Tibial nerve (tissue), 4 donors: ENCODE measurements at places on chromosomes 7 and 10. TPM values are rescaled to one million over a fixed set of nuclear protein-coding genes. Genes with fewer than 3 reads are reported as not detected.

DNA sequence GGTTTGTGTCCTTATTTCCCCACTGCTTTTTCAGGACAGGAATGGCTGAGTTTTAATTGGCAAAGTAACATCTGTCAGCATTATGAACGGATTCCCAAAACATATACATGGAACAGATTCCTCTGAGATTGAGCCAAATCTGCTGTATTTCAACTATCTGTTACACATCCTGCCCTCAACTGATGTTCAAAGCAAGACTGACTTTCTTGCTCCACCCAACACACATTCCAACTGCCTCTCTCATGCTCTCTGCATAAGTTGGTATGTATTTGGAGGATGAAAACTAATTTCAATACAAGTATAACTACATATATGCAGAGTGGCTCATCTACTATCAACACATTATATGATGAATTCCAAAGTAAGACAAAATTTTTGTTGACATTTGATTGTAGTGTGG, 342.2 kb downstream of the GATA3 start:
- DNase-seq: no peak

DNA sequence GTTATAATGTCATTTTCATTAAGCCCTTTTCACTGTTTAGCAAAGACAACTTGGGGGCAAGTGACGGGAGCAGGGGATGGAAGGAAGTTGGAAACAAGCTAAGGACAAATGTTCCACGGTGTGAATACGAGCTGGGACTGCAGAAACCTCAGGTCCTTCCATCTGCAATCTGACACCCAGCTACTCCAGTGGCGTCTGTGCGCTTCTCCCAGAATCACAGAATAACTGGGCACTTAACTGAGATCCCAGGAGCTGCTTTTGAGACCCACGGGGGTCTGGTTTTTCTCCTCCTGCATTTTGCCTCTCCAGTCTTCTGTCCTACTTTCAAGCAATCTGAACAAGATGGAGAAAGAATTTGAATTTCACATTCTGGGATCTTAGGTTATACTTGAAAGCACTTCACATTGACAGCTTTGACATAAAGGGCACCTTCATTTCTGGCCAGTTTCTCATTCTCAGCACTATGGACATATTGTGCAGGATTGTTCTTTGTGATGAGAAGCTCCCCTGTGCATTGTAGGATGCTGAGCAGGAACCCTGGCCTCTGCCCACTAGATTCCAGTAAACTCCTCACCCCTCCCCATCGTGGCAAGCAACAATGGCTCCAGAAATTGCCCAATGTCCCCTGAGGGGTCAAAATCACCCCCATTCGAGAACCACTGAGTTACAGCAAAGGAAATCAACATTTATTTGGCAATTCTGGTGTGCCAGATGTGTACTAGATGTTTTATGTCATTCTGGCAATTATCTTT, 194.1 kb downstream of the CACNB2 start:
- no peak for DNase-seq

DNA sequence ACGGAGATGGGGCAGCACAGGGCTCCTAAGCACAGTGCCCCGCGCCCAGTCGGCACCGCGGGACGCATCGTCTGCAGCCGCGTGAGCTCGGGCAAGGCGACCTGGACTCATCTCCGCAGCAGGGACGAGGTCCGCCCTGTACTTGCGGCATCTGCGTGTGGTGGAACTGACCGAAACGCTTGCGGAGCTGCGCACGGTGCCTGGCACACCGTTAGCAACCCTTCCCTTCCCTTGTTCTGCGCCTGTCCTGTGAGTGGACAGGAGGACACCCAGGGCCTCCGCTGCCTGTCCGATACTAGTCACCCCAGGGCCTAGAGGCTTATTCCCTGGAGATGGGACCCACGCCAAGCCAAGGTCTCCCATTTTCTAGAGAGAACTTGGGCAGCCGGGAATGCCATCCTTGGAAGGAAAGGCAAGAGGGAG, 98.5 kb downstream of the WDR11 start:
- no peak for DNase-seq

GRCh38 chr10:124645467-124646095, 98.6 kb downstream of the FAM53B start:
- DNase-seq: no peak

Gene IL2RA
- total RNA-seq: 2.2 TPM
